ENCODE measurements at places on chromosomes 2 and 18.

- no peak for DNase-seq
These were observed 25.7 kb upstream of the RNF103 start for GRCh38 chr2:86649119-86649947.

DNA sequence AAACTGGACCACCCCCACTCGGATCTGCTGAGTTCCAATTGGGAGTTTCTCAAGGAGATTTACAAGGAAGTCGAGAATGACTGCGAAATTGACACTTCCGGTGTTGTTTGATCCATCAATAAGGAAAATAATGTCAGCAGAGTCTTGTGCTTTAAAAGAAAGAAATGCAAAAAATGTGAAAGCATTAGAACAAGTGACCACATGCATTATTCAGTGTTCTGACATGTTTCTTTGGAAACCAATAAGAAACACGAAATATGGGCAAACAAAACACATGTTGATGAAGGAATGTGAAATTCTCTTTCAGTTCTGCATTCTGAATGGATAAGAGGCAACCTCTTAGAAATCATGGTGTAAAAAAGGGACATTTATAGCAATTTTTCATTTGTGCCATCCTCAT, 25.9 kb downstream of the COL6A3 start:
- DNase-seq, result no peak

- no peak for DNase-seq
These were observed 129.9 kb downstream of the TANC1 start for GRCh38 chr2:159098361-159098760.

DNA sequence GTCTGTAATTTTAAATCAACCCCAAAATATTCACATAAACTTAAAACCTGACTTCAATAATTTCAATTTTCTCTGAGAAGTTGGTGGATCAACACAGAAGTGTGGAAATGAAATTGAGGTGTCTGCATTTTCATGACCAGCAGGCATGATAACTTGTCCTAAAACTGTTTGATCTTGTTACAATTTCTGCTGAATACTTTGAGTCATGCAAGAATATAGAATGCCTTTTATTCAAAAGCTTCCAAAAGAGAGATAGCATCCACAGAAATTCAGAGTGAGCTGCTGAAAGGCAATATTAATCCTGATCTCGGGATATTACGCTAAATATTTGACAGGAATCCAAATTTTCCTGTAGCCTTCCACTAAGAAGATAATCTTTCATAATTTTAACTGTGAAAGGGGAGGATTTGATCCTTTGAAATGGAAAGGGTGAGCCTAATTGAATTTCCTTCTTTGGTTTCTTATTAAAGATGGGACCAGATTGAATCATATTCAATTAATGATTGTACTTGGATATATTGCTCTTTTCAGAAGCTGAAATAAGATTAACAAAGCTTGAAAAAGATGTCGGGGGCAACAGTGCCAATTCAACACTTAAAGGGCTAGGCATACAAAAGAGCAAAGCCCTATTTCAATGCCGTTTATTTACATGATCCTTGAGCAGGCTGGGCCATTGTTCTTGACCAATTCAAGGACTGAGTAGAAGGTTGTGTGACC, 129.3 kb downstream of the NCKAP5 start:
- DNase-seq, result no peak

GRCh38 chr18:499776-500631, 497 bp downstream of the COLEC12 start:
- no peak for DNase-seq
